ENCODE measurements at places on chromosomes 1 and 21.

DNA sequence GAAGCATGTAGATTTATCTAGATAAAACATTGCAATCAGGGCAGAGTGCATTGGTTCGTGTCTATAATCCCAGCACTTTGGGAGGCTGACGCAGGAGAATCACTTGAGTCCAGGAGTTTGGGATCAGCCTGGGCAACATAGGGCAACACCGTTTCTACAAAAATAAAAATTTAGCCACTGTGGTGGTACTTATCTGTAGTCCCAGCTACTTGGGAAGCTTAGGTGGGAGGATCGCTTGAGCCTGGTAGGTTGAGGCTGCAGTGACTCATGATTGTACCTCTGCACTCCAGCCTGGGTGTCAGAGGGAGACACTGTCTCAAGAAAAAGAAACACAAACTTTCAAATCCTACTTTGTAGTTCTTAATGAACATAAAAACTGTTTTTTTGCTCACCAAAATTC is 64.2 kb upstream of the RCC1 start:
- DNase-seq: no peak

GRCh38 chr1:97929874-97930851 is 9.3 kb upstream of the DPYD start:
- no peak for DNase-seq

GRCh38 chr1:76928522-76928921 is 61.2 kb downstream of the ST6GALNAC5 start:
- DNase-seq: no peak

DNA sequence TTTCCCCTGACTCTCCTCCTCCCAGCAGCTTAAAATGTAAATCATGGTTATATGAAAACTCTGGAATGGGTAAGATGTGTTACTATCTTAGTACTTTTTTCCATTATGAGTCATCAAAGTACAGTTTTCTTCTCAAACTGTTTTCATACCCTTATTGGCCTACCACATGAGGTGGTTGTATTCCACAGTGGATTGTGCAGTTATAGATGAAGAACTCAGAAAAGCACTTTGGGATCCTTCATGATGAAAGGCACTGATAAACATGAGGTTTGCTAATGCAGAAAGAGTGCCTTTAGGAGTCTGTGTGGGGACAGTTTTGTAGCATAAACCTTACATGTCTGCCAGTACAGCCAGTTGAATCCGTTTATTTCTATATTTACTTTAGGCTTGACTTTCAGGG is 32.0 kb upstream of the MYOCOS start:
- no peak for DNase-seq

DNA sequence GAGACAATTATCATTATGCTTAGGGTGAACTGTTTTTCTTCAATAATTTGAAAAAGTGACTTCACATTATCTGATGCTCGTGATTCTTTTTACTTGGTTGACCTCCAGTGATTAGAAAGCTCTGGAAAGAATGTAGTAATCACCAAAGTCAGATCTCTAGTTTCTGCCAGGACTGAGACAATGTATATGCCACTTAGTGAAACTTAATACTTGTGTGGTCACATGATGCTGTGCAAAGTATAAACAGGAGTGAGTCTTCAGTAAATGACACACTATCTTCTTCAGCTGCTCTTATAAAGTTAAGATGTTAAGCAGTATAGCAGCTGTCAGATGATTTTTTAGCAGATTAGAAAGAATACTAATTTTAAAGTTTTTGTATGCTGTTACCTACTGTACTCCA is 17.2 kb downstream of the VCAM1 start:
- DNase-seq: no peak

GRCh38 chr1:215786997-215787396 is 219.9 kb downstream of the KCTD3 start:
- no peak for DNase-seq

DNA sequence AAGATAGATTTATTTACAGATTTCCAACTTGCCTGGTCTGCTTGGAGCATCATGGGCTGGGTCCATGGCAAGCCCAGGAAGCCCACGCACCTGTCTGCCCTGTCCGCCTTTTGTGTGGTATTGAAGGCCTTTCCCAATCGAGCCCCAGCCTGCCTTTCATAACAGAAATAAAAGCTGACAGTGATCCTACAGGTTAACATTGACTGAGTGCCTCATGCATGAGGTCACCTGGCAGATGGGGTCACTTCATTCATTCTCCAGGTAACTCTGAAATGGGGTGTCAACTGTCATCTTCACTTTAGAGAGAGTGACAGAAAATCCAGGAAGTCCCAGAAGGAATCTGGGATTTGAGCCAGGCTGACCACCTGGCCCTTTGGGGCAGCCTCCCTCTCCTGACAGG is 36.3 kb upstream of the CASZ1 start:
- no peak for DNase-seq

DNA sequence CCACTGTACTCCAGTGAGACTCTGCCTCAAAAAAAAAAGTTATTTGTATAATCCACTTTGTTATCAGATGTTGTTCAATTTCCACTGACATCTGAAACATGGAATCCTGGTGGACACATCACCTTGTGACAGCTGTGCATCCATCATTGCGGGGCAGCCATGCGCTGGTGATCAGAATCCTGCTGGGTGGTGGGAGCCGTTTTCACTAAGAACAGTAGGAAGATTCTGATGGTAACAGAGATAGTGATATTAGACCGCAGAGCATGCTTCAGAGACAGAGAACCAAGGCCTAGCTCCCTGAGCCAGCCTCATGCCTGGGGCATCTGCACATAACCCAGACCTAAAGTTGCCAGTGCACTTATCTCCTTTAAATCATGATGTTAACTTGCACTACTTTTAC is 3.1 kb upstream of the SPRR3 start:
- no peak for DNase-seq

DNA sequence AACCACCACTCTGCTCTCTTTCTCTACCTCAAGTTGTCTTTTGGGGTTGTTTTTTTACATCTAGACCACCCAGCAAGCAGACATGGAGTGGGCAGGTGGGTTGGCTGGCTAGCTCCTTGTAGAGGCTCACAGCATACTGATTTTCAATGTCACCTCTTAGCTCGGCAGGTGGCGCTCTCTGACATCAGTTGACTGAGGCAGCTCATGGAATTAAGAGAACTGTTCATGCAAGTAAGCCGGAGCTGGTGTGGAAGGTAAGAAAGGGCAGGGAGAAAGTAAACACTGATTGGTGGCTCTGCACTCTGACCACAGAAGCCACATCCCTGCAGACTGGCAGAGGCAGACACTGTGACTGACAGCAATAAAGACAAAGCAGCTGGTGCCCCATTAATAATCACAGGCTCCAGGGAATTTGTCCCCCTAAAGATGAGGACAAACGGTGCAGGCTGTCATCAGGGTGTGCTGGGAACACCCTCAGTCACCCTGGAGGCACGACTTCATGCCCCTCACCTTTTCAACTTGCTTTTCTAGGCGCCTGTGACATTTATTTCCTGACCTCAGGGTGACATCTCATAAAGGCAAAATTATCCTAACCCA is 226.8 kb downstream of the LMX1A start:
- peak; percentile 10 for DNase-seq

- no peak for DNase-seq
Measured at GRCh38 chr1:10986525-10986890, 25.9 kb upstream of the TARDBP start.

DNA sequence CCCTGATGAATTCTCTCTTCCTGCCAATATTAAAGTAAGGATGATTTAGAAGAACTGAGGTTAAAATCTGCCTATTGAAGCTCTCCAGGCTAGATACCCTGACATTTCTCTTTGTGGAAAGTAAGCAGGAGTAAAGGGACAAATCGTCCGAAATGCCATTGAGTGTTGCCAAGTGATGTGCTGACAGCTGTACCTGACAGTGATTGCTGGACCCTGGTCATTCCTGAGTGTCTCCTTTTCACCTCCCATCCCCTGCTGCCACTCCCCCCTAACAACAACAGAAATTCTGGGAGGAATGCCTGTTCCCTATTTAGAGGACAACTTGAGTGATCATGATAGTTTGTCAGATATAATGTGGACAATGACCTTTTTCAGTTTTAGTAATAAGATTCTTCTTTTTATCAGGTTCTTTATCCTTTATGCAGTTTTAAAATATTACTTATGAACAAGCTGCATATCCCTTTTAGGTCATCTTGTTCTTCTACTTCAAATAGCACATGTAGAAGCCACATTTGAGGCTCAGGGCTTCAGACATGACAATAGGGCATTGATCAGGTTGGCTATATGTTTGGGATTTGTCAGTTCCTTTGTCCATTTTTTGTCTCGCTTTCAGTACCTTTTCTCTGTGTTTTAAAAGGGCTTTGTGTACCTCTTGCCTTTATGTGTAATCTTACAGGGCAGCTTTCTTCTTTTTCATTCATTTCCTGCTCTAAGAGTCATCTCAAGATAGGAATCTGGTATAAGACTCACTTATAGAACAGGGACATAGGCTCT is 56.0 kb downstream of the ITSN1 start:
- no peak for DNase-seq

DNA sequence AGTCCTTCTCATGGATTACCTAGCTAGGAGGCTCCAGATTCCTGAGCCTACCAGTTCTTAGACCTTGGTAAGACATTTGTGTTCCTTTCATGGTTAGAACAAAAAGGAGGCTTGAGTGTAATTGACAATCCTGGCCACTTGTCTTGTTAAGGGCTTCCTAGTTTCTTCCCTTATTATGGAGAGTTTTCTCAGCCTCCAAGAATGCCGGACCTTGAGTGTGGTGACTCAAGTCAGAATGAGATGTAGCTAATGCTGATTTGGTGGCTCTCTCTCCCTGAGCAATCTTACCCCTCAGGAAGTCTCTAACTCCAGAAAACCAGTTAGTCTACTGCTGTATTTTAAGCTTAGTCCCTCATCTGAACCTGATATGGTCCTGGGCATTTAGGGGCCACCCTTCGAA is 14.3 kb downstream of the CHI3L2 start:
- DNase-seq: no peak

DNA sequence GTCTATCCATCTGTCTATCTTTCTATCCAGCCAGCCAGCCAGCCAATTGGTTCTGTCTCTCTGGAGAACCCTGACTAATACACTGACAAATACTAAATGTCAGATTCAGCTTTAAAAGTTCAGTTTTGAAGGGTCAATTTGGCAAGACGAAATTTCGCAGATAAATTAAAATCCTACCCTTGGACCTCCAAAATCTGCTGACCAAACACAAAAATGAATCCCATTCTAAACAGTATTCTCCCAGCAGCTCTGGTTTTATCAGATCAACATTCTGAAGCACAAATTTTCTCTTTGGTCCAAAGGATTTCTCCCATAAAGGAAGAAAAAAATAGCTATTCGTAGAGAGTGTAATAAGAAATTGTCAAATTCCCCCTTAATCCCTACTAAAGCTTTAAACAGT is 248.6 kb downstream of the RERE start:
- DNase-seq: no peak

DNA sequence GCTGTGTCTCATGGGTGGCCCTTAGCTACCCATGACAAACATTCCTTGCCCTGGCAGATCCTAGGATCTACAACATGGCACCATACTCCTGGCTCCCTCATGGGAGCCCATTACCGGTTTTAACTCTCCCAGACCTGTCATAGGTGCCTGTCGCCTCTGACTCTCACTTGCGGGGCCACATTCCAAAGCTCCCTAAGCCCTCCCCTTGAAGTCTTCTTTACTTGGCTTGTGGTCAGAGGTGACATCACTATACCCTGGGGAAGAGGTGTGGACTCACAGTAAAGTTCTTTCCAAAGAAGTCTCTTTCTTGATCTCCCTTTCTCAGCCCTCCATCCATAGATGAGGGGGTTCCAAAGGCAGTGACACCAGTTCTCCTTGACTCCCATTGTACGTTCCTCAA is 5.4 kb upstream of the SLAMF9 start:
- DNase-seq: no peak

- DNase-seq: no peak
Measured at GRCh38 chr1:91529856-91530255, 29.2 kb downstream of the CDC7 start.

DNA sequence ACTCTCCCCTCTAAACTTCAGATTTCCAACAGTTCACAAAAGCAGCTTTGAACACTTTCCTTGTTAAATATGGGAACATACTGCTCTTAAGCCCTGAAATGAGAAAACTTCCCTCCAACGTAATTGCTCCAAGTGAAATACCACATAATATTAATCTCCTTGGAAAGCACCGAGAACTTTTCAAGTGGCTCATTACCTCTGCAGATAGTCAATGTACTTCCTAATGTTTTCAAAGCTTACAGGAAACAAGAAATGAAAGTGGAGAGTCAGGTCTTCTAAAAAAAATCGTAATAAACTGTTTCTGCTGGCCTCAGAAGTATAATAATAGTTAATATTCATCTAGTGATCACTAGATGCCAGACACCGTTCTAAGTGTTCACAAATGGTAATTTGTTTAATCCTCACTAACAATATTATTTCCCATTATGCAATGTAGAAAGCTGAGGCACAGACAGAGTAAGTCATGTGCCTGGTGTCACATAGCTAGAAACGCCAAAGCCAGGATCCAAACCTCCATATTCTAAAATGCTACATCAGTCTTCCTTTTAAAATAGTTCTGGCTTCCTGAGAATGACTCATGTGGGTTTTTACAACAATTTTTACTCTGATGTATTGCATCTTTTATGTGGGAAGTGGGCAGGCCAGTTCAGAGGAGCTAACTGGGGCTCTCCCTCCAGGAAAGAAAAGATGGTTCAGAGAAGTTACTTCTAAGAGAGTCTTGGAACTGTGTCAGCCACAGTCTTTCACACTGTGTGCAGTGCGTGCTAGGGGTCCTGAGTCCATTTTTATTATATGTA is 177.2 kb downstream of the PLPPR4 start:
- no peak for DNase-seq

DNA sequence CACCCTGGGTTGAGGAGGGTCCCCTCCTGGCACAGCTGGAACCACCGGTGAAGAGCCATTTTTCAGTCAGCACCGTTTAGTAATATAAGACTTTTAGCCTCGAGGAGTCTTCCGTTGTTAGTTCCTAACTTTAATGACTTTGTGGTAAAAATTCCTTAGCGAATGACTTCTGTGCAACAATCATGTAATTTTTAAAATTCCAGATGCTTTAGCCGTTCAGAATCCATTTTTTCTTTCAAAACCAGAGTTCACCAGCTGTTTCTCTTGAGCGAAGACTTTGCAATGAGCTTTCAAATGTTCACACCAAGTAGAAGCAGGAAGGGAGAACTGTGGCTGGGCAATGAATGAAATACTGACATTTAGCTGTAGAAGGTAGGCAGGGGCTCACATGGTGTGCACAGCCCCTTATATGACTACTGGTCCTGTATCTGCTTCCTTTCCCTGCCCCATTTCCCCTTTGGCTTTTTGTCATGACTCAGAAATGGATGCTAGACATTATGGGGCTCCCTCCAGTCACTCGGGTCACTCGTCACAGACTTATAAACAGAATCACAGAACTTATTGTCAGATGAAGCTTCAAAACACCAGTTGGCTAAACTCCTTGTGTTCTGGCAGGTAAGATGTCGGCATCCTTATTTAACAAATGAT is 4.1 kb downstream of the DISC1 start:
- no peak for DNase-seq

- DNase-seq: no peak
Measured at GRCh38 chr1:38565020-38565491, 294.5 kb downstream of the RRAGC start.

GRCh38 chr1:168347630-168348029 is 67.0 kb downstream of the TBX19 start:
- DNase-seq: no peak

Measured in activated T-helper 1 cell treated with anti-CD3 and anti-CD28 coated beads, Interleukin-12 subunit alpha, Interleukin-12 subunit beta, Interleukin-2, Interleukin-4 antibody, amounts not matched to agents 30 ng/mL and 10 ng/mL and 1 ng/mL, durations not matched to agents 14 hours and 24 hours and 36 hours (primary cell).